ENCODE measurements at places on chromosomes 1 and 21.
A peak's percentile ranks its signal among the peaks of the same experiment; 100 is the strongest.

GRCh38 chr1:57381426-57381825, 42.4 kb downstream of the DAB1 start:
- DNase-seq, result no peak

DNA sequence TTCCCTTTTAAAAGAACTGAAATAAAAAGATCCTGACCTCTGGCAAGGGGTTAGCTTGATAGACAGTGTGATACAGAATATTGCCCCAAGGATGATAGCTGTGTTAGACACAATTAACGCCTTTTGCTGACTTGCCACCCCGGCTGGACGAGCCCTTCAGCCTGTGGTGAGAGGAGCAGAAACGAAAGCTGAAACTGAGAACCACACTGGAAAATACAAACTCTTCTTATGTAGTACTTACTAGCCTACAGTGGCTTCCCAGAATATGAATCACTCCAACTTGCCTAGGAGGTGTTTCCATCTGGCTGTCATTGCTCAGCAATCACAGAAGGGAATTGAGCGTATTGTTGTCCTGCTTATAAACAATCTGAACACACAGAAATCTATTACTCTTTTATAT, 22.9 kb downstream of the SAMSN1 start:
- DNase-seq, result no peak

DNA sequence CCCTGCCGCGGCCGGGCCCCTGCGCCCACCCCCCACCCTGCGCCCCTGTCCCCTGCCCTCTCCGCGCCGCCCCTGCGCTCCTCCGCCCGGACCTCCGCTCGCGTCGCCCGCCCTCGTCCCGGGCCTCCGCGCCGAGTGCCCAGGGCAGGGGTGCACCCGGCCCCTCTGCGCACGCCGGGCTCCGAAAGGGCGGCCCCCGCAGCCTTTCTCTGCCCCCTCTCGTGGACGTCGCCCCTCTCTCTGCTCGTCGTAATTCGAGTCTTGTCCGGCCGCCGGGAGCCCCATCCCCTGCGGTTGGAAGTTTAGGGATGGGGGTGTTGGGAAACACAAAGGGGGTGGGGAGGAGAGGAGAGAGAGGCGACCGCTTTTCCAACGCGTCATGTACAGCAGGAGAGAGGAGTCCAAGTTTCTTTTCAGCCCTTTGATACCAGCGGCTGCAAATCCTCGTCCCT, 407 bp downstream of the GALNT2 start:
- no peak for DNase-seq

GRCh38 chr21:16087523-16087922, 357.7 kb downstream of the USP25 start:
- DNase-seq, result no peak

DNA sequence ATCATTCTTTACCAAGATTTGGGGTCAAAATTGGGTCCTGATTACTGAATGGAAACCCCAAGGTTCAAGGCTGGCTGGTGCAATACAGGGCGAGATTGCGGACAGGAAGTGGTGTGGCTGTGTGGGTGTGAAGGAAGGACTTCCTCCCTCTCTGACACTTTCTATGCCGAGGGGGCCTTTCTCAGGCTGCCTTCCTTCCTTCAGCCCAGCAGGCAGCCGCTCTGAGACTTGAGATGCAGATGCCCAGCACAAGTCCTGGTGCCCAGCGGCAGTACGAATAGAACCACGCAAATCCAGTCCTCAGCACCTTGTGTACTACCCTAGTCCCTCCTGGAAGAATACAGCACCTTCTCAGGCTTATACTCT, 16.3 kb downstream of the BATF3 start:
- no peak for DNase-seq

GRCh38 chr1:234862944-234863515, 253.1 kb upstream of the IRF2BP2 start:
- peak; percentile 75 for DNase-seq

DNA sequence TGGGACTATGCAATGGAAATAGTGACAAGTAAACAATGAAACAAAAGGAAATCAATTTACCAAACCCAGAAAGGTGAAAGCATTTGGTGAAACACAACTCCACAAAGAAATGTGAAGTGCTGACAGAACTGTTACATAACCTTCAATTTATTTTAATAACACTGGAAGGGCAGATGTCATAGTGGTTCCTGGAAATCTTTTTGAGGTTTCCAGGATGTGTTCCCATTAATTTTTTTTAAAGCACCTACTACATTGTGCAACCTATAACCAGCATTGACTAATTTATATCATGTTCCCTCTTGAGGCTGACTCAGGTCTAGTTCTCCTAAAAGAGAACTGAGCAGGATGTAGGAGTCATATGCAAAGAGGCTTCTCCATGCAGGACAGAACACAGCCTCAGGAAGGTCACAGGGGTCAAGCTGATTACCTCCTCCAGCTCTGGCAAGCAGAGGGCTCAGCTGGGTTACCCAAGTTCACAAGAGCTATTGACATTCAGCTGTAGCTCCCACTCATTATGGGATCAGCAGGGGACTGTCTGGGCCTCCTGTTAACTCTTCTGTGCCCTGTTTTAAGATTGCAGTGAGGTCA, 157.1 kb upstream of the NRIP1 start:
- no peak for DNase-seq

GRCh38 chr1:169146576-169147214, 40.2 kb downstream of the ATP1B1 start:
- no peak for DNase-seq

- DNase-seq, result no peak
These were observed 15.0 kb upstream of the ALPL start for GRCh38 chr1:21494196-21494595.

DNA sequence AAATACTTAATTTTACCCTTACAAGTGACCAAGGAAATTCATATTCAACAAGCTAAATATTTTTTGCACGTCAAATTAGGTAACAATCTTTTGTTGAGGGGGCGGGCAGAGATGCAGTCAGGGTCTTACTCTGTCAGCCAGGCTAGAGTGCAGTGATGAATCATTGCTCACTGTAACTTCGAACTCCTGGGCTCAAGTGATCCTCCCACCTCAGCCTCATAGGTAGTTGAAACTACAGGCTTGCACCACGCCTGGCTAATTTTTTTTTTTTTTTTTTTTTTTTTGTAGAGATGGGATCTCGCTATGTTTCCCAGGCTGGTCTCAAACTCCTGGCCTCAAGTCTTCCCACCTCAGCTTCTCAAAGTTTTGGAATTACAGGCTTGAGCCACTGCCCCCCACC, 26.5 kb downstream of the PHTF1 start:
- no peak for DNase-seq

DNA sequence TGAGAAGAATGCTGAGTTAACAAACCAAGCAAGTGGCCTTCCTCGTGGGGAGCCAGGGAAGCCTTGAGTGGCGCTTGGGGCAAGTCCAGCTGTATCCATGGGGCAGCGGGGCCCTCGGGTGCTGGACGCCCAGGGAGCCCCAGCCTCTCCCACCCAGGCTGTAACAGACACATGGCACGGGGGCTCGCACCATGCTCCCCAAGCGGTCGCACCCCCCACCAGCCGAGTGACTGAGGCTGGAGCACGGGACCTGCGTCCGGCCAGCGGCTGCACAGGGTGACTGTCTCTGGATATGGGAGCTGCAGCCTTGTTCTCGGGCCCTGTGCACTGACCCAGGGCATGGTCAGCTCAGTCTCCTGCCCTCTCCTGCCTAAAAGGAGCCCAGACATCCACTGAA, 53.9 kb upstream of the ACTRT2 start:
- DNase-seq, result no peak

DNA sequence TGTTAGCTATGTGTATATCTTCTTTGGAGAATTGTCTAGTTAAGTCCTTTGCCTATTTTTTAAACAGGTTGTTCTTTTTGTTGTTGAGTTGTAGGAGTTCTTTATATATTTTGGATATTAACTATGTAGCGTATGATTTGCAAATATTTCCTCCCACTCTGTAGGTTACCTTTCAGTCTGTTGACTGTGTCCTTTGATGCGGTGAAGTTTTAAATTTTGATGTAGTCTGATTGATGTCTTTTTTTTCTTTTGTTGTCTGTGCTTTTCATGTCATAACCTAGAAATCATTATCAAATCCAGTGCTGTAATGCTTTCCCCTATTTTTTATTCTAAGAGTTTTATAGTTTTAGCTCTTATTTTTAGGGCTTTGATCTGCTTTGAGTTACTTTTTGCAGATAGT, 8.7 kb upstream of the KISS1 start:
- no peak for DNase-seq

DNA sequence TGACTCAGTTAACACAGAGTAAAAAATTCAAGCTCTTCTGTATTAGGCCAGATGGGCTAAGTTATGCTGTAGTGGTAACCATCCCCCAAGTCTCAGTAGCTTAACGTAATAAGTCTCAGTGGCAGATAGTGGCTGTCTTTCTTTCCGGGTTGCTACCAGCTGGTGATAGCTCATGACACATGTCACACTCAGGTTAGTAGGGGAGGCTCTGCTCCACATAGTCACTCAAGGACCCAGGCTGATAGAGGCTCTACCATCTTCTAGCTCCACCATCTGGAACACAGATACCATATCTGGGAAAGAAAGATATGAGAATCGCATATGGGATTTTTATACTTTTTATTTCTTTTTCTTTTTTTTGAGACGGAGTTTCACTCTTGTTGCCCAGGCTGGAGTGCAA, 16.2 kb upstream of the MEF2D start:
- DNase-seq, result no peak

GRCh38 chr21:44255511-44255981, 6.2 kb downstream of the DNMT3L start:
- no peak for DNase-seq

DNA sequence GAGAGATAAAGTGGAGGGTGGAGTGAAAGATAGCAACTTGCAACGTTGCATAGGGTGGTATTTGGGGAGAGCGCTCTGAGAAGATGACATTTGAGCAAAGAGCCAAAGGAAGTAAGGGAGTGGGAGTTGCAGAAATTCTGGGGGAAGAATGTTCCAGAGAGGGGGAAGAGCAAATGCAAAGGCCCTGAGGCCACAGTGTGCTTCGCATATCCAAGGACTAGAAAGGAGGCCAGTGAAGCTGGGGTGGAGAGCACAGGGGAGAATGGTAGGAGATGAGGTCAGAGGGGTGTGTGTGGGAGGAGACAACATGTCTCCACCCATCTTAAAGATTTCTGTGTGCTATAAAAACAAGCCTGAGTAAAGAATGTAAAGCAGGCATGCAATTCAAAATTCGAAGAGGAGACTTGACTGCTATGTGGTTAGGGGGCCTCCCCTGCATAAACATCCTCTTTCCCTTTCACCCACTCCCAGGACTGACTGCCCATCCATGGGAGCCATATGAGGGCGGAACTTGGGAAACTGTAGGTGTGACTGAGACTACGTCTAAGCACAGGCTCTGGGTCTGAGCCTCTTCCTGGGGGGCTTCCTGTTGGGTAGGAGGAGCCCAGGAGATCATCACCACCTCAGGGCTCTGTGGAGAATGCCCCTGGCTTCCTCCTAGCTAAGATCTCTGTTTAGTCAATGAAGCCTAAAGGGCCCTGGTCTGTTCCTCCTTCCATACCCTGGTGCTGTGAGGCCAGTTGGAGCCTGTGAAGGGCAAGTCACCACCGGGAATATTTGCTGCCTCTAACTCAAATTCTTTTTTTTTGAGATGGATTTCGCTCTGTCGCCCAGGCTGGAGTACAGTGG, 2.9 kb upstream of the CLIC4 start:
- DNase-seq, result no peak

DNA sequence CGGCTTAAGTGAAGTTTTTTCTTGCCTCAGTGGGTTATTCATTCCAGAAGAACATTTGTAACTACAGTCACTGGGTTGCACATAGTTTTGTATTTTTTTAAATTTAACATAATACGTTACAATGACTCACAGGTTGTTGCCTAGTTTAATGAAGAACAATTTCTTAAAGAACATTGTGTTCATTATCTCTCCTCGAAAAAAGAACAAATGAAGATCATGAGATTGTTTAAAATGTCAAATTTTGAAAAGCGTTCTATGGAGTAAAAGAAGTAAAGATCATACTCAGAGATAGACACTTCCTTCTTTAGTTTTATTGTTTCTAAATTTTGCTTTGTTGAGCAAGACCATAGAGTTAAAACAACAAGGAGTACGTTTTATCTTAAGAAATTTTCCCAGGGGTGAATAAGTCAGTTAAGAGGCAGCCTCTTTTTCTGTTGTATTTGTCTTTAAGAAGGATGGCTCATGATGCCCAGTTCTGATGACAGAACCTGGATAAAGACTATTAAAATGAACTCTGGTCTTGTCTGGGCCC, 10.5 kb upstream of the SLAMF1 start:
- no peak for DNase-seq

DNA sequence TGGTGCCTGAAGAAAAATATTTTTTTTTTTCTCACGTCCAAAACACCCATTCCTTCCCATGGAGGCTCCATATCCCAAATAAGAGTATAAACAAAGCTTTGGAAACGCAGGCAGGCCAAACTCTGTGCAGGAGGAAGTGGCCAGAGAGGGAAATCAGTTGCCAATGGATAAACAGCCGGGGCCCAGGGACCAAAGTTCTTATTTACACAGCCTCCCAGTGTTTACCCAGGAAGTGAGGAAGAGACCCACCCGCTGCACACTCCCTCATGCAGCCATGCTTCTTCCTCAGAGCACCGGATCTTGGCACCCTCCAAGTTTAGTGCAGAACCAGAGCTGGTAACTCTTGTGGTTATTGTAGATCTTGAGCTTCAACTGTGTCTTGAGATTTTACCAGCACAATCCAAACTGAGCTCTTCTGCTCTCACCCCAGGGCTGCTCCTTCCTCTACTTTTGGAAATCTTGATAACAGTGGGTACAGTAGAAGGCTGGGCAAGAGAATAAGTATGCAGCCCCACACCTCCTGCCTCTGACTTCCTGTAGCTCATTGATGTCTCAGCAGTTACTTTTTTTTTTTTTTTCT, 14.2 kb downstream of the MARCKSL1 start:
- no peak for DNase-seq

DNA sequence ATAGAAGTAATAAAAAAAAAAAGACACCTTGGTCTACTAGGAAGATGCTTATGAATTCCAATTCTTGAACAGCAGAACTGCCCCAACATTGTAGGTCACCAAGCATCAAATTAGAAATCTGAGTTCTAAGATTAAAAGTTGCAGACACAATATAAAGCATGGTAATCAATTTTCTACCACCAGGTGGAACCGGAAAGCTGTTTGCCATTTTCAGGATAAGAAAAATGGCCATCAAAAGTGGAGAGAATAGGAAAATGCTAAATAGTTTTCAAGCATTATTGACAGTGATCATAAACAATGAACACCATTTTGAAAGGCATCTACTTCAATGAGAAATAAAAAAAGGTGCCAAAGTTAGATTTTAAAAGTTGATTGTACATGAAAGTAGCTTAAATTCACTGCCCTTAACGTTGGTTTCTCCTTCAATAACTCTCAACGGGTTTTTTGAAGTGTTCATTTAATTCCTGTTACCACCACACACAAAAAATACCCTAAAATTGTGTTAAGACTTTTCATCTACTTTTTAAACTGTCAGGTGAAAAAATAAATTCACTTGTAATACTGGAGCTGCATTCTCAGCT, 252.9 kb downstream of the KCNT2 start:
- DNase-seq, result no peak

GRCh38 chr1:39409055-39409816, 82.2 kb upstream of the BMP8A start:
- DNase-seq, result no peak

DNA sequence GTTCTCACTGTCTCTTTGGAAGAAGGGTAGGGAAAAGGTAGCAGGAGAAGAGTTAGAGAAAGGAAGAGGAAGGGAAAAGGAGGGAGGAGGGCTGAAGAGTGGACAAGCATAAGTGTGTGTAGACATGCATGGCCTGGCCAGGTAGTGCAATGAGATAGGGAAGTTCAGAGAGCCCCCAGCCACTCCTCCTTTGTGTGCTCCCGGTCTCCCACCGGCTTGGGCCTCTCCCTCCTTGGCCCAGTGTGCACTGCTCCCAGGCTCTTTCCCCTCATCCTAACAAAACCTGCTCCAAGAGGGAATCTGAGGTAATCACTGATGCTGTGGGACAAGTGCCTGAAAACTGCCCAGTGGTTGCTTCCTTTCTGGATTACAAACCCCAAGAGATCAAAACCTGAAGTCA, 10.3 kb upstream of the LEMD1 start:
- DNase-seq, result no peak

All from urinary bladder (tissue), 4 donors.